Islet precursor cell (in vitro differentiated cells): ENCODE measurements at places on chromosomes 16 and 17.

DNA sequence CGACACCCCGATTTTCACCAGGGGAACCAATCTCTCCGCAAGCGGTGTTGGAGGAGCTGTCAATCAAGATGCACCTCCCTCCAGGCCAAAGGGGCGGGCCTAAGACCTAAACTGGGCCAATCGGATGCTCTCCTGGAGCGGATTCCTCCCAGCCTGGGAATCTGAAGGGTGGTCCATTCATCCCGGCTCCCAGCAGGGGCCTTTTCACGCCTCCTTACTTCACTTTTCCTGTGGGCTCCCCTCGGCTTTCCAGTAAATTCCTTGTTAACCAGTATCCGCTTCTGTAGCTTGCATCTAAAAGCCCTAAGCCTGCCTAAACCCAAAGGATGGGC, 17.1 kb downstream of the C16orf74 start:
- DNase-seq = peak; percentile 81

GRCh38 chr17:76681222-76682137, 29.3 kb downstream of the MXRA7 start:
- DNase-seq = peak; percentile 97

DNA sequence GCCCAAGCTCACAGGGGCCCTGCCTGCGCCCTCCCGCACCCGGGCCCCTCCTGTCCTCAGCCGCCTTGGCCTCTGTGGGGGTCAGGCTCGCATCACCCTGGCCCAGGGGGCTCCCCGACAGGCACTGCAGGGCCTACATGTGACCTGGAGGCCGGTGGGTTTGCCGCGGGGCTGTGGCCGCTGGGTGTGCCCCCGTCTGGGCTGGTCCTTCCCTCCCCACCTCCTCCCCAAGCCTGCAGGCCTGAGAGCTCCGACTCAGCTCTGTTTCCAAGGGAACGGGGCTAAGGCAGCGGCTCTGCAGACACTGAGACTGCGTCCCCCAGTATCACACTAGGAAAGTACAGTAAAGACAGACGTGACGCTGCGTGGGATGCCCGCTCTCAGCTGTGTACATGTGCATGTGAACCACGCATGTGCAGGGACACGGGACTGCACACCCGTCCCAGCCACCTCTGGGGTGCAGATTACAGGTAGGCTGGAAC, 16.5 kb upstream of the WDR45B start:
- DNase-seq = no peak

- peak; percentile 69 for DNase-seq
These were observed 29.4 kb downstream of the COG7 start for GRCh38 chr16:23423496-23424049.

DNA sequence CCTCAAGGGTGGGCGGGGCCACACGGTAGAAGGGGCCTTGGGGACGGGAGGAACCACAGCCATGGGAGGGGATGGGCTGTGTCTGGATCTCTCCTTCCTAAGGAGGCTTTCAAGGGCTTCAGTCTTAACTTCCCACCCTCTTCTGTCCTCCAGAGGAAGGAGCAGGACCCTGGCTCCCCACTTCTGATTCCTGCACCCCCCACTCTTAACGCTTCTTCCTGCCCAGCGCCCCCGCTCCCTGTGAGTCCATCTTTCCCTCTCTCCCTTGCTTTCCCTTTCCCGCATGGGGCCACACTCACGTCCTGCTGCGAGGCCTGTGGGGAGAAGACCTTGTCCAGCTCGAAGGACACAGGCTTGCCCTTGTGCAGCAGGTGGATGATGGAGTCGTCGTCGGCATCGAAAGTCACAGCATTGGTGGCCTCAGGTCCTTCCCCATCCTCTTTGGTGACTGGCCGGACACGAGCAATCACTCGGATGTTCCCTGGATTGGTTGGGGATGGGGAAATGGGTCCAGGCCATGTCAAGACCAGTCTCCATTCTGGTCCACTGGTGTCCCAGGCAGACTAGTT, 29.7 kb downstream of the KATNB1 start:
- no peak for DNase-seq

- no peak for DNase-seq
These were observed 99.7 kb downstream of the CYTH1 start for GRCh38 chr17:78682363-78682762.

GRCh38 chr17:65097110-65097509, 40.1 kb upstream of the RGS9 start:
- DNase-seq = peak; percentile 34

GRCh38 chr16:22672830-22673210, 141.1 kb upstream of the HS3ST2 start:
- no peak for DNase-seq

DNA sequence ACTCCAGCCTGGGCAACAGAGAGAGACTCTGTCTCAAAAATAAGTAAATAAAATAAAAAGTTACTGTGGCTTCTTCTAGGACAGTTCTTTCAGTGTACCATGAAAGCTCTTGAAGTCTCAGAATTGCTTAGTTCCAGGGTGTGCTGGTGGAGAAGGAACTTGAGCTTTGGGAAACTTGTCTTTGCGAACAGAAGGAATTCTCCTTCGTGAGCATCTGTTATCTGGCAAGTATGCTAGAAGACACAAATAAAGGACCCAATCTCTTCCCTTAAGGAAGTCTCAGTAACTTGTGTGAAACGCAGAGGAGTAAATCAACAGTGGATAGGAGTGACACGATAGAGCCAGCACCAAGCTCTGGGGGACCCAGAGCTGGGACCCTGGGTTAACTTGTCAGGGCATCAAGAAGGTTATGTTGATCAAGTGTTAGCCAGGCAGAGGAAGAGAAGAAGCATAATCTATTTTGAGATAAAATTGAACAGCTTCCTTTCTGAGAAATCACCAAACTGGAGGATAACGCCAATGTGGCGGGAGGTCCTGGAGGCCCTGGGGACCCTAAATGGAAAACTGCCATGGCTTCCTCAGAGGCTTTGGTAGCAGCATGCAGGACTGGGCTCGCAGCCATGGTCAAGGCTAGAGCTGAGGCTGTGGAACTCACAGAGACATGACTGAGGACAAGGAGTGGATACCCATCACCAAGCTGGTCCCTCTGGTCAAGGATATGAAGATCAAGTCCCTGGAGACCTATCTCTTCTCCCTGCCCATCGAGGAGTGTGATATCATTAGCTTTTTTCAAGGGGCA, 72.1 kb upstream of the HAS3 start:
- DNase-seq = no peak

GRCh38 chr16:72404299-72404698, 232.3 kb upstream of the PMFBP1 start:
- DNase-seq = no peak

DNA sequence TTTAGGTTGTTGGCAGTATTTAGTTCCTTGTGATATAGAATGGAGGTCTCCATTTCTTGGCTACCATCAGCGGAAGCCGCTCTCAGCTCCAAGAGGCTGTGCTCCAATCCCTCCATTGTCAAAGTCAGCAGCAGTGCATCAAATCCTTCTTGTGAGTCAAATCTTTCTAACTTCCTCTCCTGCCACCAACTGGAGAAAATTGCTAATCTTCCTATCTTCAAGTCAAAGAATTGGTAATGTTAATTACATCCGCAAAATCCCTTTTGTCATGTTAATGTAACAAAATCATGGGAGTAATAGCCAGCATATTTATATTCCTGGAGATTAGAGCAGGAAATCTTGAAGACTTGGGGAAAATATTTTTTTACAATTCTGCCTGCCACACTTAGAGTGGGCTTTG, 436.4 kb upstream of the DYNLRB2 start:
- DNase-seq = no peak

GRCh38 chr16:68798398-68798797, 44.9 kb upstream of the TANGO6 start:
- DNase-seq = no peak

GRCh38 chr17:81040791-81041337, 5.9 kb downstream of the BAIAP2 start:
- DNase-seq = no peak

- DNase-seq = peak; percentile 67
These were observed 1.2 kb upstream of the SRCIN1 start for GRCh38 chr17:38606646-38607611.

- DNase-seq = no peak
These were observed 10.9 kb downstream of the SLC9A5 start for GRCh38 chr16:67259705-67260104.

GRCh38 chr17:29711588-29712385, 89.1 kb upstream of the CORO6 start:
- DNase-seq = peak; percentile 63

GRCh38 chr16:13680021-13680889, 239.7 kb upstream of the ERCC4 start:
- no peak for DNase-seq

DNA sequence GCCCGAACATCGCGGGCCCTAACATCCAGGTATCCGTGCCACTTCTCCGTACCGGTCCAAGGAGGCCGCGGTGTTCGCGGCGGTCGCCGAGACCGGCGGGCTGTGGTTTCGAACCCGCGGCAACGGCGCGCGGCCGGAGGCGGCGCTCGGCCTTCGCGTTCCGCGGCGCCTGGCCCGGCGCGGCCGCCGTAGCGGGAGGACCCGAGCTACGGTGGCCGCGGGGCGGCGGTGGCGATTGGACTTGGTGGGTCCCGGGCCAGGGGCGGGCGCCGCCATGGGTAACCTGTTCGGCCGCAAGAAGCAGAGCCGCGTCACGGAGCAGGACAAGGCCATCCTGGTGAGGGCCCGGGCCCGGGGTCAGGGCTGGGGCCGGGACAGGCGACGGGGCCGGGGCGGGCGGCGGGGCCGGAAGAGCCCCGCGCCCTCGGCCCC, at the start of gene CHMP6:
Gene CHMP6 (plus strand): TSS at position 197 of the 432 bp plus-strand sequence. CDS start 78 bp downstream, at position 275.
- DNase-seq = peak; percentile 81

DNA sequence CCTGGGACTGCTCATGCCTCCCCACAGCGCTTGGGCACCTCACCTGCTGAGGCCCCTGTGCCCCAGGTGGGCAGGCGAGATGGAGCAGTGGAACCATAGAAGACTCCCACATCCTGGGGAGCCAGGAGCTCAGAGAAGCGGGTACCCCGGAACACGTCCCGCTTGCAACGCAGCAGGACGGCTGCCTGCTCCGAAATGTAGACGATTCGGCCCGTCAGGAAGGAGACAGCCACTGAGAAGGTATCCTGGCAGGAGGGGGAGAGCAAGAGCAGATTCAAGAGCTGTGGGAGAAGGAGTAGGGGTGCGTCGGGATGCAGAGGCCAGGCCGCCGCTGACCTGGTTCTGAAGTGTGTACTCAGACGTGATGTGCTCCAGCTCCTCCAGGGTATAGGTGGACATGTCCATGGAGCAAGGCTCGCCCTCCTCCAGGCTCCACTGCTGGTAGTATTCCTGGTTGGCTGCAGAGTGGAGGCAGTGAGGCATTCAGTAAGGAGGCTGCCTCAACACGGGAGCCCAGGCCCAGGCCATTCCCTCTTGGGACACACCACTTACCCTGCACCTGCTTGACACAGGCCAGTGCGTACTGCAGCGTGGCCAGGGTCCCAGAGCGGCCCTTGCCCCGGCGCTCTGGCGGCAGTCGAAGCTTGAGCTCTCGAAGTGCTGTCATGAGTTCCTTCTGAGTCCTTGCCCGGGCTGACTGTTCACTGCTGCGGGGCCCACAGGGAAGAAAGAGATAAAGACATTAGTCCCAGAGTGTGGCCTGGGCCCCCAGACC, 2.6 kb downstream of the PER1 start:
- DNase-seq = no peak

GRCh38 chr17:50532452-50533024, at the start of gene EPN3:
TSS of gene EPN3 (plus strand) at chr17:50532735. CDS start at chr17:50536557, 3,822 bp downstream.
- DNase-seq = peak; percentile 92

DNA sequence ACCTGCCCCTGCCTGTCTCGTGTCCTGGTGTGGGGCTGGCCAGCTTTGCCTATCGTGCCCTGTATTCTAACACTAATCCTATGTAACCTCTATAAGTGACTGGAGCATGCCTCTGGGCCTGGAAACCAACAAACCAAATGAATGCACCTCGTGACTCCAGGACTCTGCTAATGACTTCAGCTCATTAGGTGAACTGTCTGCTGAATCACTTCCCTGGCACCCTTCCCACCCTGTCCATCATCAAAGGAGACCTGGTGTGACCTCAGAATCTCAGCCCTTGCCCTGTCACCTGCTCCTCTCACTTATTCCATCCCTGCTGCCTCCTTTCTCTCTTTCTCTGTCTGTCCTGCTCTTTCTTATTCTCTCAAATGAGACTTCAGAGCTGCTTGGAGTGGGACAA, 322.4 kb downstream of the CBLN1 start:
- no peak for DNase-seq

DNA sequence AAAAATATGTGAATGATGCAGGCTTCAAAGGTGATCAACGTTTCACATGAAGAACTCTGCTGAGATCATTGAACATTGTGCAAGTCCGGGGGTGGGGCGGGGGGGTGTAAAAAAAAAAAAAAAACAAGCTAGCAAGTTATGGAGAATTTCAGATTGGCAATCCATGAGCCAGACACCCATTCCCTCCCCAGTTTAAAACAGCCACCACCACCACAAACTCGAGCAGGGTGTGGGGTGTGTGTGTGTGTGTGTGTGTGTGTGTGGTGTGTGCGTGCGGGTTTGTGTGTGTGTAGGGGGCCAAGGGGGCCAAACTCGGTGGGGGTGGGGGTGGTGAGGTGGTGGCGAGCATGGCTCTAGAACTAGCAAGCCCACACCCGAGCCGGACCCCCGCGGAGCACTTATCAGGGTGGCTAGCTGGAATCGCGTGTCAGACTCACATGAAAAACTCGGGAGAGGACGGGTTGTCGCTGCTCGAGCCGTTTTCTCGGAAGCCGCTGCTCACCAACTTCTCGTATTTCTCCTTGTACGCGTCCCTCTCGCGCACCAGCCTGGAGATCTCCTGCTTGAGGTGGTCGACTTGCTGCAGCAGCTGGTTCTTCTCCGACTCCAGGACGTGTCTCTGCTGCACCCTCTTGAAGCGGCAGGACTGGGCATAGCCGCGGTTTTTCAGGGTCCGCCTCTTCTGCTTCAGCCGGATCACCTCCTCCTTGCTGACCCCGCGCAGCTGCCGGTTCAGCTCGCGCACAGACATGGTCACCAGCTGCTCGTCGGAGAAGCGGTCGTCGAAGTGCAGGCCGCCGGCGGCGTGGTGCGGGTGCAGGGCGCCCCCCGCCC, 2.0 kb downstream of the MAF start:
- peak; percentile 88 for DNase-seq

- peak; percentile 67 for DNase-seq
These were observed 2.6 kb upstream of the ST3GAL2 start for GRCh38 chr16:70441406-70441990.

DNA sequence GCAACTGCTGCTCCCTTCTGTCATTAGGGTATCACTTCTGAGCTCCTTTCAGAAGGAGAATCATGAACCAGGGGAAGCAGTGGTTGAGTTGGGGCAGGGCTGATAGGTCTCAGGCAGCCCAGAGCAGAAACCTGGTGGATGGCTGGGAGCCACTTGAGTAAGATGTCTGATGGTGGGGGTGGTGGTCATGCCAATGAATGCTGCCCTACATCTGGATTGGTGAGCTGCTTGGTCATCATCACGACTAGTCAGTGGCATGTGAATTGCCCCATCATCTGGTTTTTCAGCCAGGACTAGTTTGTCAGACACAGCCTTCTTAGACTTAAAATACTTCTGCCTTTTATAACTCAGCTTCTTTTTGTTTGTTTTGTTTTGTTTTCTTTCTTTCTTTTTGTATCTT, 2.6 kb downstream of the GID4 start:
- DNase-seq = peak; percentile 61

GRCh38 chr17:21033350-21033749, 9.5 kb downstream of the USP22 start:
- no peak for DNase-seq

- no peak for DNase-seq
These were observed 78.3 kb upstream of the CIBAR2 start for GRCh38 chr16:85190572-85190971.
